ENCODE measurements at places on chromosomes 1 and 21.

DNA sequence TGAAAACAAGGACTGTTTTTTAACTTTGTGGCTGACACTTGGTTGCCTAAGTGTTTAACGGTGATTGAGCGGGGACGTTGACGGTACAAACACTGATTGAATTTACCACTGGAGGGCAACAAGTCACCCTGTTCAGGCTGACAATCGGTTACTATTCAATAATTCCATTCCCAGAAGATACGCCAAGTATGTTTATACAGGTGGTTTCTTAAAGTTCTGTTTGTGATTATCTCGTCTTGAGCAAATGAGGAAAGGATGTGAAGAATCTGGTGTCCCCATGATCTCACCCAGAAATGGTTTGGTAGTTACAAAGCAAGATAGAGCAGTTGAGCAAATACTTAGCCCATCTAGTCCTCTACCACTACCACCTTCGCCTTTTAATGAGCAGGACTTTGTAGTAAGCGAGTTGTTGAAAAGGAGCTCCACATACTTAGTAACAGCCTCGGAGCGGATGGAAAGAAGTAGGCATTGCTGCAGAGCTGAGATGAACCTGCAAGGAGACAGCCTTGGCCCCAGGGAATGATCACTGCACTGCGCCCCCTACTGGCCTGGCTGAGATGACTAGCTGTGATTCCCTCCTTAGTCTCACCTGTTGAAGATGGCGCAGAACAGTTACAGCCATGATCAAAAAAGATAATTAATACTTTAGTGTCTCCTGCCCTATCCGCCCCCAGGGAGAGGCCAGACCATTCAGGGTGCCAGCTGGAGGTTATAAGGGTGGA is 36.3 kb downstream of the IFNAR1 start:
- peak; percentile 37 for DNase-seq

DNA sequence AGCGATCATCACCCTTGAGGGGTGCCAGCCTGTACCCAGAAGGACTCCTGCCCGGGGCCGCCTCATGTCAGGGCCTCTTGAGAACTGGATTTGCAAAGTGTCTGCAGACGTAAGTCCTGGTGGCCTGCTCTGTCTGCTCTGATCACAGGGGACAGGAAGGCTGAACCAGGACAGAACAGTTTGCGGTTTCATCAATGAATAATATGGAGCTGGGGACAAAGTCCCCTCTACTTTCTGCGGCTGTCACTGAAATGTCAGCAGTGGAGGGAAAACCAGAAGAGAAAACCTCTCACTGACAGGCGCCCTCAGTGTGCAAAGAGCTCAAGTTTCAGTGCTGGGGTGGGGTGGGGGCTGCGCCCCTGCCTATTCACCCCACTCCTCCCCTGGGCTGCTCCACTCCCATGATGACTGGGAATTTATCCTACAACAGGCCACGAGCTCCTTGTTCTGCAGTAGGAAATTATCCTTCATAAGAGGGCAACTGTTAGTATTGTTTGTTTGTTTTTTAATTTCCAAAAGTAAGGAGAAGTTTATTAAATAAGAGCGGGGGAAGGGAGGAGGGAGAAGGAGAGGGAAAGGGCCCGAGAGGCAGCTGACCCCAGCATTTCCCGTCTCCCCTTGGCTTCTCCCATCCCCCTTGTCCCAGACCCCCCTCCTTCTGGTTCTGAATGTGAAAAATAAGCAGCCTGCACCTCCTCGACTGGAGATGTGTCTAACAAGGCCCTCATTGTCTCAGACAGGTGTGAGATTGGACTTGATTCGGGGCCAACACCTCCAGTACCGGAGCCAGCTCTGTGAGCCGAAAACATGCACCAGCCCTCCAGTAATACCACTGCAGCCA is 149.2 kb downstream of the CLIC6 start:
- DNase-seq, result no peak

DNA sequence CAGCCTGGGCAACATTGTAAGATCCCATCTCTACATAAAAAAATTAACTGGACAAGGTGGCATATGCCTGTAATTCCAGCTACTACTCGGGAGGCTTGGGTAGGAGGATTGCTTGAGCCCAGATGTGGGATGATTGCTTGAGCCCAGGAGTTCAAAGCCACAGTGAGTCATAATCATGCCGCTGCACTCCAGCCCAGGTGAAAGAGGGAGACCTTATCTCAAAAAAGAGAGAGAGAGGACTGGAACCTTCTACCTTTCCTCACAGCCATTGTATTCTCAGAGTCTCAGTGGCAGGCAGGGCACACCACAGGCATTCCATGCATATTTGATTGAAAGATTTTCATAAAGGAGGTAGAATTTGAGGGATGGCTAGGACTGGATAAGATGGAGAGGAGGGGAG is 78.4 kb downstream of the KIF14 start:
- no peak for DNase-seq

DNA sequence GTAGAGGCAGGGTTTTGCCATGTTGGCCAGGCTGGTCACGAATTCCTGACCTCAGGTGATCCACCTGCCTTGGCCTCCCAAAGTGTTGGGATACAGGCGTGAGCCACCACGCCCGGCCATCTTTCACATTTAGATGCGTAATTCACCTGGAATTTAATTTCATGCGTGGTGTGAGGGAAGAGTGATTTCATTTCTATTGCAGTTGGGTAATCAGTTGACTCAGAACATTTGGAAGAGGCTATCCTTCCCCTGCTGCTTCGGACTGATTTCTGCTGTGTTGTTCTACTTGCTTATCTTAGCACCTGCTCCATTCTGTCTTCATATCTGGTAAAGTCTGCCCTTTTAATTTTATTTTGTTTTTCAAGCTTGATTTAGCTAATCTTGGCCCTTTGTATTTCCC is 19.1 kb downstream of the DIP2A start:
- DNase-seq, result no peak

DNA sequence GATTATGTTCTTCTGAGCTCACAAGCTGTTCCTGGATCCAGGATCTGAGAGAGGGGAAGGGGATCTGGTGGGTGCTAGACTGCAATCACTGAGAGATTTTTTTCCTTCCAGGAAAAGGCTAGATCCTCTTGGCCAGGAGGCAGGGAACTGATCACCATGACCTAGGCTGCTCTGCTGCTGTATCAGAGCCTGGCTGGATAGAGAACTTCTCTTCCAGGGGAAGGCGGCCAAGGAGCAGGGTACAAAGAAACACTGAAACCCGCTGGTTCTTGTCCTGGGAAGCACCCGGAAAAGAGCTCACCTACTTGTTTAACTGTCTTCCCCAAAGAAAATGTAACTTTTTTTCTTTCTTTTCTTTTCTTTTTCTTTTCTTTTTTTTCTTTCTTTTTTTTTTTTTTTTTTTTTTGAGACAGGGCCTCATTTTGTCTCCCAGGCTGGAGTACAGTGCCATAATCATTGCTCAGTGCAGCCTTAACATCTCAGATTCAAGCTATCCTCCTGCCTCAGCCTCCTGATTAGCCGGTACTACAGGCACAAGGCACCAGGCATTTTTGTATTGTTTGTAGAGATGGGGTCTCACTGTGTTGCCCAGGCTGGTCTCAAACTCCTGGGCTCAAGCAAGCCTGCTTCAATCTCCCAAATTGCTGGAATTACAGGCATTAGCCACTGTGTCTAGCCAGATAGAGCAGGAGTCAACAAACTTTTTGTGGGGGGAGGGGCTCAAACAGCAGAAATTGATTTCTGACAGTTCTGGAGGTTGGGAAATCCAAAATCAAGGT is 12.4 kb upstream of the RPS6KA1 start:
- no peak for DNase-seq

- DNase-seq, result peak; percentile 71
Observed at GRCh38 chr1:181134543-181135436, 46.3 kb downstream of the IER5 start.

Measured in skeletal muscle cell (primary cell).